ENCODE measurements at places on chromosomes 2 and 18.

- no peak for DNase-seq
Observed at GRCh38 chr2:84870306-84870705, 10.6 kb downstream of the TRABD2A start.

DNA sequence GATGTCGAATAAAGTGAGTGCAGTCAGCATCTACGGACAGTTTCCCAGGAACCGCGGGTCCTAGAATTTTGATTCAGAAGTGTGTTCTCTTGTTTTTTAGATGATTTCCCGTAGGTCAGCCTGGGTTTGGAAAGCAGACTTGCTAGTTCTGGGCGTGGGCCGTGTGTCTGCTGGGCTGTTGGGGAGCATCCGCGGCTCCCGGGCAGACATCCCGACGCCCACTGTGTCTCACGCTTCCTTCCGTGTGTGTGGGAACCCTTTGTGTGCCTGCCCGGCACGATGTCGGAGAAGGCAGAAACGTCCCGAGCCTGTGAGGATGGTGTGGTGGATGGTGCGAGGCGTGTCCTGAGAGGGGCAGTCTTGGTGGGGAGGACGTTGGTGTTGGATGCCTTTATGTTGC lies 18.4 kb downstream of the CTDP1 start:
- no peak for DNase-seq

DNA sequence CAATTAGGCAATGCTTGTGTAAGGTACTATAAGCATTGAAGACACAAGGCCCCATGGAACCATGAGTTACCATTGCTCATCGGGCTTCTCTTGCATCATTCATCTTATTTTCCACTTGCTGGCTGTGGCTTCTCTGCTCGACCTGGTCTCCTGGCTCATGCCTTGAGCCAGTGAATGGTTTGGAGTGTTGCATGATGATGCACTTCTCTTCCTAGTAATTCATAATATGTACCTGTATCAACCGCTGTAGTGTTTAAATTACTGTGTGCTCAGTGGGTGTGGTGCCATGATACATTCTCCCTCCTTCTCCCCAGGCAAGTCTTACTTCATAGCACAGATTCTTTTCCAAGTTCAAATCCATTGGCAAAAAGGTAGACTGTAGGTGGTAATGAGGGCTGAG lies 66.8 kb downstream of the ABCA12 start:
- no peak for DNase-seq

GRCh38 chr2:56109994-56110393 lies 73.8 kb upstream of the CCDC85A start:
- DNase-seq = no peak

DNA sequence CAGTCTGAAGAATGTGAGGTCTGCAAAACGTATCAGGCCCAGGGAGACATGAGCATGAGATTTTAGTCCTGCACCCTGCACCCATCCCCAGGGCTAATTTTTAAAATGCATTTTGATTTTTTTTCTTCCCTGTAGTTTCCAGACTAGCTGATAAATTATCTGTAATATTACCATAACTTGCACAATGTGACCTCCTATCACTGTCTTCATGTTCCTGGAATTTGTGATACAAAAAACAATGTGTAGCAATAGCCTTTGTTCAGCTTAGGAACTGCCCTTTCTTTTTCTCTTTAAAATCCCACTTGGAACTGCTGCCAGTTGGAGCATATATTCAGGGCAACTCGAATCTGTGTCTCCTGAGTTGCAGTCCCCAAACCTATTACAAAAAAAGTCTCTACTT lies 222.8 kb upstream of the HS6ST1 start:
- DNase-seq = no peak

- DNase-seq = no peak
Observed at GRCh38 chr2:20916604-20917286, 93.8 kb upstream of the LDAH start.

Data from tibial nerve (tissue), 4 donors.